GM12892 (cell line): ENCODE measurements at places on chromosomes 4 and X.

DNA sequence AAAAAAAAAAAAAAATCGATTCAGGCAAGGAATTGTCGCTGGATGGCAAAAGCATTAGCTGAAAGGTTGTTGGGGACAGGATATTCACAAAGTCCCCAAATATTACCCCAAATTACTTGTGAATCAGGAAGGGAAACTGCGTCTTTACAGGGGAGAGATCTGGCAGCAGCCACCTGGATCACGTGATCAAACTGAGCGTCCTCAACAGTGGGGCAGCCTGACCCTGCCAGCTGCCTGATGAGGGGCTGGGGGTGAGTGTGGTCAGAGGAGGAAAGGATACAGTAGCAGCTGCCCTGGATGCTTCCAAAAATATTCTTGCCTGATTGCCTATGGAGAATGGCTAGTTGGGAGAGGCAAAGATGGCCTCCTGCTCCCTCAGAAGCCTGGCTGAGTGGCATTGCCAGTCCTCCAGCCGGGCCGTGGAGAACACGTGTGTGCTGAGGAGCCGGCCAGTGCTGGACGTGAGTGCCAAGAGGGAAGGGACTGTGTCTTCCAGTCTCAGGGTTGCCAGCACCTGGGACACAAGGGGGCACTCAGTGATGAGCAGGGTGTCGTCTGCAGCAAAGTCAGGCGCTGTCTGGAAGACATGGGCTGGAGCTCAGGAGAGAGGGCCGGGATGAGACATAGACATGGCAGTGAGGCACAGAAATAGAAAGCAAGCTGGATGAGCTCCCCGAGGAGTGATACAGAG lies 3.0 kb upstream of the LAGE3 start:
- no peak for DNase-seq

- no peak for DNase-seq
These were observed 165.6 kb upstream of the BOD1L1 start for GRCh38 chr4:13793020-13793710.

GRCh38 chr4:16297003-16297402 lies 70.7 kb upstream of the TAPT1 start:
- DNase-seq, result no peak

- no peak for DNase-seq
These were observed 3.5 kb downstream of the ENAM start for GRCh38 chr4:70632028-70632427.

DNA sequence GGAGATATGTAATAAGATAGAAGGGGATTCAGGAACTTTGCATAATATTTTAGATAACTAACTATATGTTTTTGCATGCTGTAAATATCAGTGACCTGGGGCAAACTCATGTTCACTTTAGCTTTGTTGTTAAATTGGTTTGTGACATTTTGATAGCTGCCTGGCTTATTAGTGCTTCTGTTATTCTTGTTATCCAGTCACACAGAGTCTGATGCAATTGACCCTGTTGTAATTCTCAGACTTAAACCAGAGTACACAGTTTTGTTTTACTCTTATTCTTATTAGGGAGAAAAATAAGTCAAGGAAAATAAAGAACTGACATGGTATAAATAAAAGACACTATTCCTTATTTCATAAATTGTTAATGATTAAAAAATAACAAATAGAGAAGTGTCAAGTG lies 516.7 kb upstream of the SLIT2 start:
- no peak for DNase-seq

DNA sequence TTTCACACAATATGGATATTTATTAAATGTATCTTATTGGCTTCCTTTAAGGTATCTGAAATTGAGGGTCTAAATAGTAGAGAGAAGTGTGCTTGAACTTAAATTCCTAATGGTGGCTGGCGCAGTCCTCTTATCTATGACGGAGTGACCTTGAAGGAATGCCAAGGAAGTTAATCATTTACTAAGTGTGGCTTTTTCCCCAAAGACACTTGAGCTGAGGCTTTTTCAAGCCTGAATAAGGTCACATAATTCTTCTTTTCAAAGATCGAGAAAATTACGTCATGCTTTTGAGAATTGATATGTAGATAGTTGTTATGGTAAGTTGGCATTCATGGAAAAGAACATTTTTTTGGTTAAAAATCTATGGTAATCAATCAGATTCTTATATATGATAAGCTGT lies 11.7 kb upstream of the PRPS2 start:
- no peak for DNase-seq

GRCh38 chr4:27011401-27011800 lies 150.8 kb downstream of the STIM2 start:
- DNase-seq, result no peak

DNA sequence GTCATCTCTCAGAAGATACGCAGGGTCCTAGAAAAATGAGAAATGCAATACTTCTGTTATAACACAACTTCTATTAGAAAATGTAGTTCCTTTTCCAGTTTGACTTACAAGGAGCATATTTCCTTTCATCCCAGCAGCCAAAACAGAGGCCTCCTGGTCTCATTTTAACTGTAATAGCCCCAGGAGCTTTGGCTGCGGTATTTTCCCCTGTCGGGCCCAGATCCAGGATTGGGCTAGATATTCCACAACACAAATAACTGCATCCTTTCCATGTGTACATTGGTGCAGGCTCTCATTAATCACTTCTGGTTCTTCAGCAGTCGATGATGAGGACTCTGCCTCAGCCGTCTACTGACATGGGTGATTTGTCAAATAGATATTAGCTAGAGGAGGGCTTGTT lies 166.1 kb downstream of the TENM3 start:
- DNase-seq, result no peak

GRCh38 chr4:143626134-143626911 lies 74.2 kb downstream of the FREM3 start:
- DNase-seq, result no peak

DNA sequence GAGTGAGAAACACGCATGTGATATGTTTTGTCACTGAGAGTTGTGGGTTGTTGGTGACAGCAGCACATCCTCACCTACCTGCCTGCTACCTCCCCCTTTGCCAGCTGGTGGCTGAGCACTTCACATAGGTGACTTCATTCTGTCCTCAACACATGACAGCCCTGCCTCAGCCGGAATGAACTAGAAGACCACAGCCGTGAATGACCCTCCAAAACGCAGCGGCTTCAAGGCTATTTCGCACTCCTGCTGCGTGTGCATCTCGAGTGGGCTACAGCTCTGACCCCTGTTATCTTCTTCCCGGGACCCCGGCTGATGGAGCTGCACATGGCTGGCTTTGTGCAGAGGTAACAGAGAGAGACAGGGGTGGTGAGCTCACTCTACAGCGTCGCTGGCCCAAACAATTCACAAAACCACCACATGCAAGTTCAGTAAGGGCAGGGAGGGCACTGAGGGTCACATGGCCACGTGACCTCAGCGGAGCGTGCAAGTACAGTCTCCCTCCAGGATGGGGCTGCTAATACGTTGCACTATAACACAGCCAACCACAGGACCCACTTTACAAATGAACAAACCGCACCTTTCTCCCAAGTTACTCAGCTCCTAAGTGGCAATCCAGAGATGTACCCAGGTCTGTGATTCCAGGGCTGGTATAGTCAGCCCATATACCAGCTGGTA lies 6.3 kb upstream of the PPP2R2C start:
- no peak for DNase-seq

GRCh38 chr4:143188136-143189088 lies 3.7 kb downstream of the USP38 start:
- no peak for DNase-seq

GRCh38 chr4:20318909-20319277 lies 67.2 kb downstream of the SLIT2 start:
- no peak for DNase-seq

DNA sequence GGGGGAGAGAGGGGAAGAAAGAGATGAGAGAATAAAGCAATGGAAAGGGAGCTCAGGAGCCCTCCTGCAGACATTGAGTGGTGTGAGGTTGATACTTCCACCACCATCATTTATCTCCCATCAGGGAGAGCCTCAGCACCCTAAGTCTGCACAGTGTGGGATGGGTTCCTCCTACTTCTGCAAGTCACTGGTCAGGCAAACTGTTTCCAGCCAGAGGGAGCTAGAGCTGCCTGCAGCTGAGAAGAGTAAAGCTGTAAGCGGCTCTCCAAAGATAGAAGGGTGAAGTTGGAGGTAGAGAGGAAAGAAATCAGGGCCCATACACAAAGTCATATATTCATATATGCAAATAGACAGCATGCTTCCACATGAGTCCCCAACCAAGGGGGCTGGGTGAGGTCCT lies 21.9 kb upstream of the ZNF81 start:
- no peak for DNase-seq

DNA sequence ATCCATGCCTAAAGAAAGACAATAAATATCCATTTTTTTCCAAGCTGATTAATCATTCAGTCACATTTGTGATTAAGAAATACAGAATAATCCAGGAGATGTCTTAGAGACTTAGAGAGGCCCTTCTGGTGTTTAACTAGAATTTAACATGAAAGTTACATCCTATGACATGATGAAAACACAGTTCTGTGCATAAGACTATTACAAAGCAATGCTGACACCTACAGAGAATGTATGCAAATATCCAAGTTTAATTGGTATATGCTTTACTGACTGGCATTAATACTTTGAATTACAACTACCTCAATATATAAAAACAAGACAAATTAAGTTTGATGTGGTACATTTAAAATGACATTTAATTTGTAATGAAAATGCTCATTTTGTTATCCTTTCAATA lies 17.8 kb upstream of the TLL1 start:
- no peak for DNase-seq

DNA sequence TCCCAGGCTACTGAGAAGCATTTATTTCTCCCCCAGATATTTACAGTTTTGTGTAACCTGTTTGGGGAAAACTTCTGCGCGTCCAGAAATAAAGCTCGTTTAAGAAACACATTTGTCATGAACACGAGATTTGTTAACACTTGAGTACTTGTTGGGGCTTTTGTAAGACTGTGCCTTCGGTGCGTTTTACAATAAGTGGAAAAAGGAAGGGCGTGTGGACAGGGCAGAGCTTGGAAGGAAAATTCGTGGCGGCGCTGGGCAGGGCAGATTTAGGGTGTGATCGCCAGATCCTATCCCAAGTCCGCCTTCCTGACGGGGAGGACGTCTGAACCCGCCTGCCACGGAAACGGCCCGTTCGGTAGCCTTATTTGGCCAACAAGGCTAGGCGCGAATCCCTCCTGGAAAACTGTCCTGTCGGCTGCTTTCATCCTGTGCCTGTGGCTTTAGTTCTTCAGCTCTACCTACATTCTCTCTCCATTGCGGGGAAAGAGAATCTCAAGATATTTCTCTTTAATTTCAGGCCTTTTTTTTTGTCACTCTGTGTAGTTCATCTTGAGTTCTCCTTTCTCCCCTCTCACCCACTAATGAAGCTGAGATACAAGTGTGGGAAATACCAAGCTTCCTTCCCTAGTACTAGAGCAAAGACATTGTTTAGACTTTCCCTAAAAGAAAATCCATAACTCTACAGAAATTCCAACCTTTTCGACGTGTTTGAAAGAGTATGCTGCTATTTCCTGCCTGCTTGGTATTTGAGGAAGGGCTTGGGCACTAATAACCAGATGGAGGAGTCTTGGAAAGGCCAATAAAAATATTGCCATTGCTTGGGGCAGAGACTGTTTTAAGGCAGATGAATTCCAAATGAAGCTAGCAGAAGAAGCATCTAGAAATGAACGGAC lies 982 bp downstream of the PDLIM5 start:
- no peak for DNase-seq

- DNase-seq, result no peak
These were observed 586.6 kb downstream of the RAPGEF2 start for GRCh38 chr4:159689526-159689925.

DNA sequence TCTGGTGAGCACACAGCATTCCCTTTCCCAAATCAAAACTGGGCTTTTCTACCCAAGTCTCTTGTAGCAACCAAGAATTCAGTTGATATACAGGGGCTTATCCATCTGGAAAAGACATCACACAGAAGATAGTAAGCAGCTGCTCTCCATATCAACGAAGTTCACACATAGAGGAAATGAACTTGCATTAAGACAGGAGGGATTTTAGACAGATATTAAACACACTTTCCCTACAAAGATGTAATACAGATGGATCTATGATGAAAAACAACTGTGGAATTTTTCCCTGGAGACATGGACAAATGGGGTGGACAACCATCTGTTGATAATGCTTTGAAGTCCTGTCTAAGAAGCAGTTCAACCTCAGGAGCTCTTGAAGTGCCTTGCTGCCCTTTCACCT lies 9.8 kb upstream of the PDE5A start:
- DNase-seq, result no peak

GRCh38 chr4:16484711-16485110 lies 258.4 kb upstream of the TAPT1 start:
- DNase-seq, result no peak

GRCh38 chrX:149471397-149471796 lies 33.7 kb downstream of the IDS start:
- no peak for DNase-seq

DNA sequence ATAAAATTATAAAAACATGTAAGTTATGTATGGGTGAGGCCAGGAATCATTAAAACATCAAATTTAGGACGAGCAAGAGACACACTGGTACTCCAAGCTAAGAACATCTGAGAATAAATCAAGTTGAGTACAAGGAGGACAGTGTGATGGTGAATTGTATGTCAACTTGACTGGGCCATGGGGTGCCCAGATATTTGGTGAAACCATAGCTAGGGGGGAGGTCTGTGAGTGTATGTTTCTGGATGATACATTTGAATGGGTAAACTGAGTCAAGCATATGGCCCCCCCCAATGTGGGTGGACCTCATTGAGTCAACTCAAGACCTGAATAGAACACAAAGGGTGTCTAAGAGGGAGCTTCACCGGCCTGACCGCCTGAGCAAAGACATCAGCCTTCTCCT lies 115.3 kb upstream of the BCOR start:
- DNase-seq, result no peak

- DNase-seq, result no peak
These were observed 18.4 kb downstream of the PPARGC1A start for GRCh38 chr4:23871426-23871825.

- no peak for DNase-seq
These were observed 15.1 kb downstream of the TRAPPC11 start for GRCh38 chr4:183674153-183674552.

DNA sequence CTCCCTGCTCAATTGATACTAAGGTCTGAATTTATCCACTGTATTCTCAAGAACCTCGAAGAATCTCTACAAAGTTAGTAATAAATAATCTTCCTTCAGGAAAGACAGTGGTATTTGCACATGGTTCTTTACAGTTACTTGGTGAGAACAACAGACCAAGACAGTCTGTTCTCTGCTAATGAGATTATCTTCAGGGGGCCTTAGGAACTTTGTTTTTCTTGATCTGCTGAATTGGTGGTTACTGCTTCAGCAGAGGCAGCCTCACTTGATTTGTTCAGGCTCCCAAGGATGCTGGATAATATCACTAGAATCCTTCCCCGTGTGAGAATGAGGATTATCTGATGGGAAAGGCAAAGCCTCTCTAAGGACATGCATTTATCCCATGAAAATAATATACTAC lies 64.8 kb downstream of the CBR4 start:
- DNase-seq, result no peak
